ENCODE measurements at places on chromosomes 1 and 21. TPM values are rescaled to one million over a fixed set of nuclear protein-coding genes. Genes with fewer than 3 reads are reported as not detected.

GRCh38 chr1:118110580-118110979 is 74.4 kb downstream of the SPAG17 start:
- peaks cover 2% of the 10 kb centered on the region for H3K27me3 ChIP-seq
- no peaks in the 10 kb centered on the region for H3K36me3 ChIP-seq
- H3K27ac ChIP-seq, result no peak overlapping the region
- no peak overlapping the region for H3K4me3 ChIP-seq
- no peaks in the 10 kb centered on the region for H3K4me1 ChIP-seq

DNA sequence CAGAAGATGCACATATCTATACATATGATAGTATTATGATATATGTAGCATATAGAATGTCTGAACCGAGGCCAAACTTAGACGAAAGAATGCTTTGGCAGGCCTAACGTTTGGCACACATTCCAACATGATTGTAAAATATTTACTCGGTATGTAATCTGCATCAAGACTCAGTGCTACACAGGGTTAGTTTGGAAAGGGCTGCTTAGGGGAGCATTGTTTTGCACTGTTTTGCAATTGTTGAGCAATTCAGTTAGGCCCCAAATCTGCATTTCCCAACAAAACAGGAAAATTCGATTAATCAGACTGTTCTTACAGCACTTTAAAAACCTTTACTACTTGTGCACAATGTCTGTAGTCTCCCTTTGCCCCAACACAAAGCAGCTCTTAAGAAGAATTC is 216.0 kb upstream of the NEGR1 start:
- no peaks in the 10 kb centered on the region for H3K27me3 ChIP-seq
- no peak for DNase-seq
- no peaks in the 10 kb centered on the region for H3K4me1 ChIP-seq
- no peak overlapping the region for H3K27ac ChIP-seq
- H3K36me3 ChIP-seq, result no peaks in the 10 kb centered on the region
- no peak overlapping the region for H3K4me3 ChIP-seq

- H3K36me3 ChIP-seq, result no peaks in the 10 kb centered on the region
- H3K4me3 ChIP-seq, result no peak overlapping the region
- H3K27ac ChIP-seq, result no peak overlapping the region
- H3K27me3 ChIP-seq, result no peaks in the 10 kb centered on the region
- H3K4me1 ChIP-seq, result no peaks in the 10 kb centered on the region
Observed at GRCh38 chr1:78606274-78606673, 14.0 kb upstream of the IFI44L start.

DNA sequence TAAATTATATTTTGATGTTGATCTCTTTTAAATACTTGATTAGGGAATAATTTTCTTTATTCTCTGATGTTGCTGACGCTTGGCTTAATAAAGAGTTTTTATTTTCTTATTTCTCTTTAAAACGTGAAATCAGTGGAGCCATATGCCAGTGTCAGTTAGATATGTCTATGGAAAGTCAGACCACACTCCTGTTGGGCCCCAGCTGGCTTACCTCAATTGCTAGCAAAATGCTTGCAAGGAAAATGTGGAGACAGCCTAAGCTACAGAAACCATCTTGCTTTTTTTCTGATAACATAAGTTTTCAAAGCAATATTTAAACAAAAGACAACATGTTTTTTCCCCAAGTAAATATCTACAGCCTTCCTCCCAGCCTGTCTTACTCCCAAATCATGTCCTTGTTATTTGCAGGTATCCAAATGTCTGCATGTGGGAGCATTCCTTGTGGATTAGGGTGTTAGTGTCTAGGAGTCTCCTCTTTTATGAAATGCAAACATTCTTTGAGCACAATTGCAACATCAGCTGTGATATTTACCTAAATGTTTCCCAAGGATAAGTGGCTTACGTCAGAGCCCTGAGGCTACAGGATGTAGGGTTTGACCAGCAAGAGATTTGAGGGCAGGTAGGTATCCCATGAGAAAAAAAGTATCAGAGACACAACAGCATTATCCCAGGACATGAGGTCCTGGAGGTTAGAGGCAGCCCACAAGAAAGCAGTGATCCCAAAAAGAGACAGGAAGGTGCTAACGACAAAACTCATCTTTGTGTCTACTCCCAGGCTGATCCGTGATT is 117.2 kb upstream of the KCNJ15 start:
- H3K4me1 ChIP-seq, result no peaks in the 10 kb centered on the region
- H3K27ac ChIP-seq, result no peak overlapping the region
- no peak for DNase-seq
- H3K36me3 ChIP-seq, result no peaks in the 10 kb centered on the region

DNA sequence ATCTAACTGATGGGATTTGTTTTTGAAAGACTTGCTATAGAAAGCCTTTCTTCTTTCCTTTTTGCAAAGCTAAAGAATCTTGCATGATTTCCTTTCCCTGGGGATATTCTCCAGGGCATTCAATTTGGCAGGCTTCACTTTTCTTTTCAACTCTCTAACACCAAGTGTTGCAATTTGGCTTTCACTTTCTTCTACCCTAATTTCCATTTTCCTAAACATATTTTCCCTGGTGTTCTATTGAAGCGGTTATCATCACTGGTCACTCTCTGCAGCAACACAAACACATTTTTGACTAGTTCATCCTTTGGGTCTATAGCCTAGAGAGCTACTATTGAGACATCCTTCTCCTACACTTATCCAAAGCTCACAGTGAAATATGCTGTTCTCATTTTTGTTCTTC is 424.5 kb downstream of the NEGR1 start:
- H3K4me3 ChIP-seq, result no peak overlapping the region
- no peaks in the 10 kb centered on the region for H3K36me3 ChIP-seq
- no peaks in the 10 kb centered on the region for H3K4me1 ChIP-seq

DNA sequence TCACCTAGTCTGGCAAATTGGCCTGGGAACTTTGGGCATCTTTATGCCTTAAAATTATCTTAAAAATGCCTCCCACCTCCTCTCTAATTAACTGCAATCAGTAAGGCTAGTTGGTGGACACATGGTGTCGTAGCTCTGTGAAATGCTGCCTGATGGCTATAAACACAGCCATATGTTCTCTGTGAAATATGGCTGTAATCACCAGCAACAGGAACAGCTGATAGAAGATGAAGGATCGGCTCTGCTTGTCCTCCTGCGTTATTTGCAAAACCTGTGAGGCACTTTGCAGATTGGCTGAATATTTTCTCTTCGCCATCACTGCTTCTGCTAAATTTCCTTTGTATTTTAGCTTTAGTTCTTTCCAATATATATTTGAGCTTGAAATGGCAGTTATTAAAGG is 419.6 kb downstream of the RWDD3 start:
- H3K27ac ChIP-seq, result no peak overlapping the region
- H3K27me3 ChIP-seq, result no peaks in the 10 kb centered on the region
- no peaks in the 10 kb centered on the region for H3K36me3 ChIP-seq
- DNase-seq, result no peak
- H3K4me3 ChIP-seq, result no peak overlapping the region

DNA sequence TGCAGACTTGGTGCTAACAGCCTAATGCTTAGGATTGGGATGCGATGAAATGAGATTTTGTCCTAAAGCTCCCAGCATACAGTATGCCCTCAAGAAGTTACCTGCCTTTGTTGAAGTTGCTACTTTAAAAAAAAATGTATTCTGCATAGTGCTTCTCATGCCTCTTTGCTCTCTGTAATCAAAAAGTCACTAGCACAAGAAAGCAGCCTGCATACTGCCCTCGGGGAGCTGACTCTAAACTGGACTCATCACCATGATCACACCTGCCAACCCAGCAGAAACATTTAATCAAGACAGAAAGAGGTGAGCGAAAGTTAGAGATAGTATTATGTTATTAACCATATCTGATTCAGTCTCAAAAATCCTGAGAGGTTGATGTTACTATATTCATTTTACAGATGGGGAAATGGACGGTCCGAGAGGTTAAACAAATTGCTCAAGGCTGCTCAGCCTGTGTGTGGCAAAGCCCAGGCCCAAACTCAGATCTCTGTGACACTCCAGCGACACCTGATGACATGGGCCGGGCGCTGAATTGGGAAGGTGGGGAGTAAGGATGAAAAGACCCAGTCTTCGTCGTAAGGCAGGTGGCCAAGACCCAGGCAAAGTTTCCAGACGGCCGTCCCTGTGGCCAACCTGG is 1.1 kb downstream of the BATF3 start:
- no peak for DNase-seq
- H3K27ac ChIP-seq, result no peak overlapping the region
- peaks cover 4% of the 10 kb centered on the region for H3K4me1 ChIP-seq

DNA sequence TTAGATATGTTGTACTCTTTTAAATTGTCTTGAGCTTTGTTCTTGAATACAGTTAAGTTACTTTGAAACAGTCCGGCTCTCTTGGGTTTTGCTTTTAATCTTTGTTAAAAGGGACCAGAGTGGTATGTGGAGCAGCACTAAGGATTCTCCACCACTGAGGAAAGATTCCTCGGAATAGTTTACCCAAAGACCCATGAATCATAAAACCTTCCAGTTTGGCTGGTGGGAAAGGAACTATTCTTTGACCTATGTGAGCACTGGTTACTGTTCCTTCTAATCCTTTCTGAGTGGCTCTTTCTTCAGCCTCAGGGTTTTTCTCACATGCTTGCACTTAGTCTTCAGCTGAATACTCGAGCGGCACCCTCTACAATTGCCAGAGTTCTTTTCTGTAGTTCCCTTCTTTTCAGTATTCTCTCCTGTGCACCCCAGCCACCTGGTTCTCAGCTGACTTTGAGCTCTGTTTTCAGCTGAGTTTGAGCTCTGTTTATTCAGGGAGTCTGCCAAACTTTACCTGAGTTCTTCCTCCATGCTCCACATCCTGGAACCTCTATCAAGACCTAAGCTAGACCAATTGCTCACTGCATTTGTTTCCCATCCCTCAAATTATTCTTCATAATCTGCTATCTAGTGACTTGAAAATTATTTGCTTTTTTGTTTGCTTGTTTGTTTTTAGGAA is 253.8 kb upstream of the PLXNA2 start:
- H3K4me3 ChIP-seq, result no peak overlapping the region
- no peaks in the 10 kb centered on the region for H3K4me1 ChIP-seq
- no peak for DNase-seq
- no peaks in the 10 kb centered on the region for H3K27me3 ChIP-seq

- DNase-seq, result no peak
- H3K27me3 ChIP-seq, result no peaks in the 10 kb centered on the region
- peaks cover 1% of the 10 kb centered on the region for H3K4me1 ChIP-seq
- no peaks in the 10 kb centered on the region for H3K36me3 ChIP-seq
- H3K27ac ChIP-seq, result no peak overlapping the region
Observed at GRCh38 chr1:92879316-92879968, 47.6 kb downstream of the RPL5 start.

- H3K4me1 ChIP-seq, result no peaks in the 10 kb centered on the region
- no peak overlapping the region for H3K4me3 ChIP-seq
- H3K27me3 ChIP-seq, result no peaks in the 10 kb centered on the region
Observed at GRCh38 chr1:96427616-96428015, 294.0 kb upstream of the PTBP2 start.

- H3K27me3 ChIP-seq, result no peaks in the 10 kb centered on the region
- DNase-seq, result no peak
- H3K36me3 ChIP-seq, result no peaks in the 10 kb centered on the region
Observed at GRCh38 chr1:171290621-171291020, 23.4 kb upstream of the FMO4 start.

SLFNL1 gene
- 0.23 TPM for polyA plus RNA-seq

AGBL4 gene
- 0.25 TPM for polyA plus RNA-seq

FCRL2 gene
- polyA plus RNA-seq, result 0.12 TPM

All from ovary (tissue), 10 donors.